ENCODE measurements at places on chromosomes 3 and 15. TPM values are rescaled to one million over a fixed set of nuclear protein-coding genes. Genes with fewer than 3 reads are reported as not detected.
A peak's percentile ranks its signal among the peaks of the same experiment; 100 is the strongest.

The GTPBP8 gene
- total RNA-seq: 46.7 TPM

The CAMK1 gene
- 5.6 TPM for total RNA-seq

The C3orf62 gene
- total RNA-seq: 4.1 TPM

The RLBP1 gene
- not detected for total RNA-seq

The ZNF502 gene
- total RNA-seq: 13.7 TPM

The SLC38A3 gene
- not detected for total RNA-seq

- DNase-seq: no peak
Measured at GRCh38 chr15:56371495-56372147, 6.4 kb downstream of the TEX9 start.

- DNase-seq: no peak
Measured at GRCh38 chr3:24004171-24004938, 59.3 kb downstream of the NR1D2 start.

DNA sequence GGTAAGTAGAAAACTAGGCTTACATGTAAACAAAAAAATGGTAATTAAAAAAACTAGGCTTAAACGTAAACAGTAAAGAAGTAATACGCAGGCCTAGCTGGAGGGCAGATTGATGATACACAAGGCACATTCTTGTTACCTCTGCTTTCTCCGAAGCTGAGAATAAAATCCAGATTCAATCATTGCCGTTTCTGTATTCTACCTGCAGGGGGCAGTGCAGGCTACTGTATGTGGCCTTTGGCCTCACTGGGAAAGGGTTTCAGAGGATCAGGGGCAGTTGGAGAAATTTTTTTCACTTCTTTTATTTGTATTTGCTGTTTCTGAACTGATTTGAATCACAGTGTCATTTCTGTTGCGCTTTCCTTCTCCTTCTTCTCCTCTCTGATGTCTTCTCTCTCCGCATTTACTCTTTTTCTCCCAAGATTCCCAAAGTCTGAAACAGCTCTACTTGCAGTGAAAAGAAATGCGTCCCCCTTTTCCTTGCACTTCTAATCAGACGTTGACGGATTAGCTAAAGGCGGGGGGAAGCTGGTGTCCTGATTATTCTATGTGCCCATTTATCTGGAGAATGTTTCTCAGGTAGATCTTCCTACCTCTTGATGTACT, 67.1 kb upstream of the MCTP2 start:
- peak; percentile 63 for DNase-seq

DNA sequence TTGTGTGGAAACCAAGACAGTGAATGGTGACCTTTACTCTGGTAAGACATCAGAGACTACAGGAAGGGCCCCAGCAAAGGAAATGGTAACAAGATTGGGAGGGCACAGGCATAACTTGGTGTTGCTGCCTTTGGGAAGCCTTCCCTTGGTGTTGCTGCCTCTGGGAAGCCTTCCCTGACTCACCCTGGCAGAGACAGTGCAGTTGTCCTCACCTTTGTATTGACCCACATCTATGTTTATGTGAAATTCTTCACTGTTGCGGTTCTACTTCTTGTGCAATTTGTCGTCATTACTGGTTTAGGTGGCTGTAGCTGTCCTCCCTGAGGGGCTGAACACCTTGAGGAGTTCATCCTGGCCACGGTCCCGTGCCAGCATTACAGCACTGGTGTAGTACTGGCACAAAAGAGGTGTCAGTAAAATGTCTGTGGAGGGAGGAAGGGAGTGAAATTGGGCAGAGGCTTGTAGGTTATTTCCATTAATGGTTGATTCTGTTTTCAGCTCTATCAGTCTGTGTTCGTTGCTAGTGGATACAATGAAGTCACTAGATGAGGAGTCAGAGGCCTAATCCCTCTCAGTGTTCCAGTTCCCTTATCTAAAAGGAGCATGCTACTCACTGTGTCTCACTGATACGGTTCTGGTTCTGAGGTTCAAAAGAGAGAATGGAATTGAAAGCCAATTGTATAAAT, 21.6 kb downstream of the IFT122 start:
- no peak for DNase-seq

- DNase-seq: no peak
Measured at GRCh38 chr15:45376300-45376928, 1.9 kb downstream of the GATM start.

DNA sequence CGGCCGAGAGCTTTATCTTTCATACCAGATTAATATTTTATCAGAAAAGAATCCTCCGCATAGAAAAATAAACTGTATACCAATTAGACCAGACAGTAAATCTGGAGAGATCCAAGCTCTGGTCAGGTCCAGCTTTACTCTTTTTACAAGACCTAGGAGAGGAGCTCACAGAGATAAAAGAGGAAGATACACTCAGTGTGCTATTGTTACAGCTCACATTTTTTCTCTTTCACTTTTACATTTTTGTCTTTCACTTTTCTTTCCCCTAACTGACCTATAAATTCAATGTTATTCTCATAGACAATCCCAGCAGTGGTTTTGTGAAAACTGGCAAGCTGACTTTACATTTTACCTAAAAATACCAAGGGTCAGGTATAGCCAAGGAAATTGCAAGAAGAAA, 55.8 kb downstream of the GUCA1C start:
- DNase-seq: no peak

DNA sequence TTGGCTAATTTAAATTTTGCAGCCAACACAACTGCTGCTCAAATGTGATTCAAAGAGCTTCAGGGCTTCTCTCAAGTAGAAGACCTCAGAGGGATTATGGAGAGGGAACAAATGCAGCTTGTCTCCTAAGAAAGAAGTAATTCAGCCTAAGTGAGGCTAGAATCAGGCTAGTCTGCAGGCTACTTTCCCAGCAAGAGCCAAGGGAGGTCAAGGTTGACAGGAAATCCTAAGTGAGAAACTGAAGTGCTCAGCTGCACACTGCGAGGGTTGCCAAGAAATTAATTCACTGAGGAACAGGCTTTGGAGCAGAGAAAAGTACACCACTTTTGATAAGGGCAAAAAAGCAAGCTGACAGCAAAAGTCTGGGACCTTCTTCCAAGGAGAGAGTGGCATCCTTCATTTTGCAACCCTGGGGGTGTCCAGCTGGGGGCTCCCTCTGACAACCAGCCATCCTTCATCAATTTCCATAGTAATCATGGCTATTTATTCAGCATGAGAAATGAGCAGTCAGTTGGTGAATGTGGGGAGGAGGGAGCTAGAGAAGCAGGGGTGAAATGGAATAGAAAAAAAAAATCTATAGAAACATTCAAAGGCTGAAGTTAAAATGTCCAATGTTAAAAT, 646.4 kb upstream of the ADAMTS9 start:
- no peak for DNase-seq

DNA sequence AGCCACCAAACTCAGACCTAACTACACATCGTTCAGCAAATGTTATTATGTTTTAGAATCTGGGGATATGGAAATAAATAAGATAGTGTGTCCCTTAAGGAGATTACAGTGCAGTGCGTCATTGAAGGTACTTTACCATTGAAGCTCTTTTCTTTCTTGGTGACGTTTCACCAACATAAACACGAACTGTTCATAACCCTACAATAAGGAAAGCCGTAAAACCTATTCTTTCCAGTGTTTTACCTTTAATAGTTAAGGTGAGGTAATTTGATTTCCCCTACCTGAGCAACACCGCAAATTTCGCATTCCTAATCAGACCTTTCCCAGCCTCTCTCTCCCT, 826 bp downstream of the CCDC66 start:
- DNase-seq: no peak

DNA sequence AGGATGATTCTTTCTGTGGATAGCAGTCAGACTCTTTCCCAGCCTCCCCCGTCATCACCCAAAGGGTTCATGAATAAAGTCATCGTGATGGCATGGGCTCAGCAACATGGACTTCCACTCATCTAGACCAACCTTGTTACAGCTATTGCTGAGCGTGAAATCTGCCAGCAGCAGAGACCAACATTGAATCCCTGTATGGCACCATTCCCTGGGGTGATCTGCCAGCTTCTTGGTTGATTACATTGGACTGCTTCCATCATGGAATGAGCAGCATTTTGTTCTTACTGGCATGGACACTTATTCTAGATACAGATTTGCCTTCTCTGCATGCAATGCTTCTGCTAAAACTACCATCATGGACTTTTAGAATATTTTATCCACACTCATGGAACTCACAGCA, 195.6 kb upstream of the AZI2 start:
- no peak for DNase-seq

- peak; percentile 31 for DNase-seq
Measured at GRCh38 chr3:194100856-194101390, 35.0 kb upstream of the HES1 start.

DNA sequence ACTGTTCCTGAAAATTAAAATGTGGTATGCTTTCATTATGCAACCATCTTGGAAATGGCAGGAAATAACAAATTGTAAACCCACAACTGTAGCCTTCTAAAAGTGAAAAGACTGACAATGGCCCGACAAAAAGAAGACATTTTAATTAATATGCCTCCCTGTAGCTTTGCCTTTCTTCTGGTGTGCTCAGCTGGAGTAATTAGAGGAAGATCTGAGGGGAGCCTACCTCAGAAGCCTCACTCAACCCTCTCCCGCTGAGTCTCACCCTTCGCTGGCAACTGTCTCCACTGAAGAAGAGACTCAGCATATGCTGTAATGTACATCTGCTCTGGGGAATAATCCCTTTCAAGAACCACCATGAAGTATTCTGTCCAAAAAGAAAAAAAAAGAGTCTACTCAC, 104.7 kb upstream of the SETMAR start:
- DNase-seq: no peak

DNA sequence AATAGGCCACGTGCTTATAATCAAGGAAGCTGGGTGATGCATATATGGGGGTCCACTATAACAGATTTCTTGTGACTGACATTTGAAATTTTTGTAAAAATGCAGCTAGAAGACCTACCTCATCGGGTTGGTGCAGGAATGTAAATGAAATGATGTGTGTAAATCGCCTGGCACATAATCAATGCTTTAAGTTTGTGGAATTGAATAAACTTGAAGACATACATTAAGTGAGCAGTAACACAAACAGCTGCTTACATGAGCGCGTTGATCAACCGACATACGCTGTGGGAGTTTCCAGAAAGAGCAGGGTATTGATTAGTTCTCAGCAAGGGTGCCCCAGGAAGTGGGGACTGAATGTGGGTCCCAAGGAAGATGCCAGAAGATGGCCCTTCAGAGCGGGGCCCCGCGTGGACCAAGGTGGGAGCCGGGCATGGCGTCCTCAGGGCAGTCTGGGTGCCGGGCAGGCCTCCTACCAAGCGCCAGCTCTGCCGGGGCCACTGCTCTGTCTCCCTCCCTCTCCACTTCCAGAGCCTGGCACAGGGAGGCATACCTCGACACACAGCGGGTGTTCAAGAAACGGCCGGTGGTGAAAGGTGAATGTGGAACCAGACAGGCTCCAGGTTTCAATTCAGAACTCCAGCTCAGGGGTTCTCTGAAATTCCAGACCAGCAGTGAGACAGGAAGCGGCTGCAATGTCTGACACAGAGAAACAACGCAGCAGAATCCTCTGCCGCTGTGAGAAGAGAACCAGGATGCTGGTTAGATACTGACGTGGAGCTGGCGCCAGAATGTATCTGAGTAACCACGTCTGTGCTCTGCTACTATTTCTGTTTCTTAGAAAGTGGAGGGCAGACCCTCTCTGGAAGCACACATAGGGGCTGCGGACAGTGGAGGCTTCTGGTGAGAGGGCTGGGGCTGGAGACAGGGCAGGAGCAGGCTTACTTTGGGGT, 12.6 kb downstream of the BFSP2 start:
- no peak for DNase-seq

DNA sequence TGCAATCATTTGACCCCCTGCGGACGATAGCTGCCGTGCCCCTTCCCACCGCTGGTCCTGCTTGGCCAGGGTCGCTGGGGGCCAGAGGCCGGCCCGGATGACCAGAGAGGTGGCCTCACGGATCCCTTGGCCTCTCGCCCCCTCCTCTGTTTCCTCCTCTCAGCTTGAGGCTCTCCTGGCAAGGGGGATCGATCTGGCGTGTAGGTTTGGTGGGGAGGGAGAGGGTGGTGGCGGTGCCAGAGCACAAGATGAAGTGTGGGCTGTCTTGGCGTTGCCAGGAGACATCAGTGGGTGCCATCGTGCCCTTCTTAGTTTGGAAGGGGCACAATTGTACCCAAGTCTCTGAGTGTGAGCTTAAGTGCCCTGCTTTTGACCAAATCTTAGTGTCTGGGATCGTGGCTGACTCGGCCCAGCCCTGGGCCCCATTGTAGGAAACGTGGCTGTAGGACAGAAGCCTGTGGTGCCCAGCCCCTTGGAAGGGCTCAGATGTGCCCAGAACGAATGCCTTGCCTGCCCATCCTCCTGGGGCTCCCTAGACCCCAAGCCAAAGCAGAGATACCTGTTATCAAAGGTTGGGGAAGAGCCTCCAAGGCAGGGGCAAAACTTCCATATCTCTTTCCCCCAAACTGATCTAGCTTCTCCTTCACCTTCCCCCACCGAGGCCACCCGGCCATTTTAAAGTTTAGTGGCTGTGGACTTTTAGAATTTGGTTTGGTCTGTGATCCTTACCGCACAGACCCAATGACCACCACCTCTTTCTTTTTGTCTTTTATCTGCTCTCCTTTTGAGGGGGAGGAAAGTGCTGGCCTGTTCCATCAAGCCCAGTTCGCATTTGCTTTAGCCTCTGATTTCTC, 14.4 kb downstream of the NR2F2 start:
- no peak for DNase-seq

DNA sequence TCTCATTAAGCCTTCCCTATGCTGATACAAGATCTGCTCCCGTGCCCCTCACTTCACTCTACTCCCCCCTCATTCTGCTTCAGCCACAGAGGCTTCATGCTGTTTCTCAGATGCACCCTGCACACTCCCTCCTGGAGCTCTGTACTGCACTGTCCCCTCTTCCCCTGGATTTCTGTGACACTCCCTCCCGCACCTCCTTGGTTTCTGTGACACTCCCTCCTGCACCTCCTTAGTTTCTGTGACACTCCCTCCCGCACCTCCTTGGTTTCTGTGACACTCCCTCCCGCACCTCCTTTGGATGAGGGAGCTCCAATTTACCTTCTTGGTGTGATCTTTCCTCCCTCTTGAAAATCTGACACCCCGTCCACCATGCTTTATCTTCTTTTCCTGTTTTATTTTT, 28.2 kb downstream of the BDH1 start:
- no peak for DNase-seq

GRCh38 chr3:189948724-189949045, 172.0 kb downstream of the P3H2 start:
- no peak for DNase-seq

- no peak for DNase-seq
Measured at GRCh38 chr15:41060505-41060904, 55.6 kb downstream of the INO80 start.

- peak; percentile 92 for DNase-seq
Measured at GRCh38 chr15:43133430-43134156, at the start of gene TMEM62. Gene TMEM62, plus strand, starts transcription at chr15:43133586. Its CDS starts 217 bp downstream, at chr15:43133803.

DNA sequence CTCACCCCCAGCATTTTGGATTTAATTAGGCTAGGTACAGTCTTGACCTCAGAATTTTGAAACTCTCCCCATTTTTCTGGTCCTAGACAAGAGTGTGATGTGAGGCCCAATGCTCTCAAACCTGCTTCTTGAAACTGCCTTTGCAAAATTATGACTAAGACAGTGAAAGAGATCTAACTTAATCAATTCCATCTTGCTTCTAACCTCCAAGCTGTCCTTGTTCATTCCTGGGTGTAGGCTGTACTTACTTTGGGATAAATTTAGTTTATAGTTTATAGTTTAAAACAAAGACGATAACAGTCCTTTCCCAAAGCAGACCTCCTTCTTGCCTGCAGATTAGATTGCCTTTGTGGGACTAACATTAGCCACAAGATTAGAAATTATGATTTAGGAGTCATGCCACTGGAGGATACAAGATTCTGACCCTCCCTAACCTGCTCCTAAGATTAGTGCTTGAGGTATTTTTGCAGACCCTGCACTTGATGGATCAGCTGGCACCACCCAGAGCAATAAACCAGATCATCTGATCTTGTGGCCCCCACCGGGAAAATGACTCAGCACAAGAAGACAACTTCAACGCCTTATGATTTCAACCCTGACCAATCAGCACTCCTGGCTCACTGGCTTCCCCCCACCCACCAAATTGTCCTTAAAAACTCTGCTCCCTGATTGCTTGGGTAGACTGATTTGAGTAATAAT, 59.6 kb downstream of the CD200R1L start:
- no peak for DNase-seq
